SK-N-SH (cell line): ENCODE measurements at places on chromosomes 5 and 9.

DNA sequence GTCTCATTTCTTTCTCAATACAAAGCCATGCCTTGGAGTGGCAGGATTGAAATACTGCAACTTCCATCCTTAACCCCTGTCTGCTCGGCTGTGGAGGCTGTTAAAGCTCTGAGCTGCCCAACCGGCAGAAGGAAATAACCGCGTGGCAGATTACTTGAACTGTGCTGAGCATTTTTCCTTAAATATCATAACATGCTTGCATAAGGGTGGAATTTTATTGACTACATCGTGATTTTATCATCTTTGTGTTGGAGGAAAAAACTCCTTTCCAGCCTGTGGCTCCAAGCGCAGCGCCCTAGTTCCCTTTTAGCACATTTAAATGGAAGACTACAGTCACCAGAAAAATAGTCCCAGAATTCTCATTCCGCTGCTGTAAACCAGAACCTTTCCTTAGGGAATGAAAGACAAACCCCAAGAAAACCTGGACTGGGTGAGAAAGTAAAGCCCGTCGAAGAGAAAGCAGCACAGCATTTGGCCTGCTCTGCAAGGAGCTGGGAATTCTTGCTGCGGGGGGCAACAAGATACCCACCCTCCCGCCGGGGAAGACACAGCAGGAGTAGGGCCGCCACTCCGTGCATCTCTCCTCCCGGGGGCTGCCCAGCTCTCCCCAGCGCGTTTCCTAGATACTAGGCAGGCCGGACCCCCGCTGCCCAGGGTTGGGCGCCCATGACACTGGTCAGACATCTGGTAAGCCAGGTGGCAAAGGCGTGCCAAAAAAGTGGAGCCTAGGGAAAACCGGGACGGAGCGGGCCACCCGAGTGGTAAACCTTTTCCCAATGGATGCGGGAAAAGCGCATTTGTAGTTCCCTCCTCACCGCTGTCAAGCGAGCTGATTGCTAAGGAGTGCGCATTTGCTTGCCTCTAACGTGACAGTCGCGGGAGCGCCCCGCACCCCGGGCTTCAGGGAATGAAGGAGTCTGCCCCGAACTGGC lies 1.3 kb downstream of the SHC3 start:
- H3K4me1 ChIP-seq = peaks cover 37% of the 10 kb centered on the region
- H3K27me3 ChIP-seq = no peaks in the 10 kb centered on the region
- H3K36me3 ChIP-seq = no peaks in the 10 kb centered on the region
- H3K27ac ChIP-seq = peak overlapping the region; percentile 63
- H3K4me3 ChIP-seq = peak overlapping the region; percentile 70
- DNase-seq = peak; percentile 67

DNA sequence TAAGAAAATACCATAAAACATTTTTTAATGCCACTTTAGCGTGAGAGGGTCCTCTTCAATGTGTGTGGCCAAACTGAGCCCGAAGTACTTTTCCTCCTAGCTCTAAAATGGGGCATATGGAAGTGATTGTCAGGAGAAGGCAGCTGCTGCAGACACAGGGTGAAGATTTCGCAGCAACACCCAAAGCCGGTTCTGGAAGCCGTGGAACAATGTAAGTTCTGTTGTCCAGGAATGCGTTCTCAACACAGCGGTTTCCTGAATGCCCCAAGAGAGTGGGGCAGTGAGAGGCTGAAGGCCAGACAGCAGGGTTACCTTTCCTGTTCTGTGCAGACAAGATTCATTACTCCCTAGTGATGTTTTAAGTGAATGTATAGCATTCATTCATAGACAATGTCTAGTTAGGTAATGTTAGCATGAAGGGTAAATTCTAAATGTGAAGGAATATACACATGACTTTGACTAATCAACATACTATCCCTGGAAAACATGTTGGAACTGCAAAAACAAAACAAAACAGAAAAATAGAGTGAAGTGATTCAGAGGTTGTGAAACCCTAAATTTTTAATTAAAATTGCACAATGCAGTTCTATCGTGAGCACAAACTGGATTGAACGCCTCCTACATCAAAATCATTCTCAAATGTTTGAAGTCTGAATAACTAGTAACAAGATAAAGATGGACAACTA lies 197.0 kb upstream of the SEMA6A start:
- H3K4me3 ChIP-seq = no peak overlapping the region
- H3K27ac ChIP-seq = no peak overlapping the region

- H3K36me3 ChIP-seq = no peaks in the 10 kb centered on the region
- no peak overlapping the region for H3K27ac ChIP-seq
- no peaks in the 10 kb centered on the region for H3K27me3 ChIP-seq
Measured at GRCh38 chr5:116406306-116407041, 168.1 kb downstream of the SEMA6A start.

DNA sequence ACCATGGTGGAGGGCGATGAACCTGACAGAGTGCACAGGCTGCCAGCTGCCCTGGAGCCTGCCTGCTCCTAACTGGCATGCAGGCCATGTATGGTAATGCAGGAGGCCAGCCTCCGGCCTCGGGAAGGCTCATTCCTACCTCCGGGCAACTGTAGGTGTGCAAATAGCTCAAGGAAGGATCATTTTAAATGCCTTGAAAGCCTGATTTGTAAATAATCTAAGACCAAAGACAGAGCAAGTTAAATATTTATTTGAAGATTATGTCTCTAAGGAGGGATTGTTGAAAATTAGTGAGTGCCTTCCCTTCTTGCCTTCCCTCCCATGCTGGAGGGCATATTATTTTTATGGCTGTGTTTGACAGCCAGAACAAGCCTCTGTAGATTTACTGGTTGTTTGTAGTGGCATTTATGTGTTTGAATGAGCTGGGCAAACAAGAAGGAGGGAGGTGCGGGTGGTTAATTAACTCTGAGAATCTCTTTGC lies 285.7 kb upstream of the TUT7 start:
- no peak overlapping the region for H3K4me3 ChIP-seq
- H3K4me1 ChIP-seq = peaks cover 3% of the 10 kb centered on the region; the same call in 1 of the 2 replicates

GRCh38 chr9:114285166-114285867 lies 37.6 kb upstream of the ORM1 start:
- peak; percentile 57 for DNase-seq
- peaks cover 56% of the 10 kb centered on the region for H3K4me1 ChIP-seq
- no peak overlapping the region for H3K4me3 ChIP-seq
- peak overlapping the region; percentile 49 for H3K27ac ChIP-seq

- H3K36me3 ChIP-seq = no peaks in the 10 kb centered on the region
- no peak for DNase-seq
- no peaks in the 10 kb centered on the region for H3K27me3 ChIP-seq
- no peaks in the 10 kb centered on the region for H3K4me1 ChIP-seq
- H3K27ac ChIP-seq = no peak overlapping the region
Measured at GRCh38 chr5:168612996-168613395, 33.8 kb upstream of the PANK3 start.

GRCh38 chr5:134114886-134115805 lies 665 bp downstream of the TCF7 start:
- H3K27me3 ChIP-seq = no peaks in the 10 kb centered on the region
- no peaks in the 10 kb centered on the region for H3K36me3 ChIP-seq
- peak; percentile 84 for DNase-seq
- H3K27ac ChIP-seq = peak overlapping the region; percentile 82
